NCI-H446 treated with DMSO at 0.1 percent for 48 hours (cell line): ENCODE measurements at places on chromosomes 5 and 9.
A peak's percentile ranks its signal among the peaks of the same experiment; 100 is the strongest.

DNA sequence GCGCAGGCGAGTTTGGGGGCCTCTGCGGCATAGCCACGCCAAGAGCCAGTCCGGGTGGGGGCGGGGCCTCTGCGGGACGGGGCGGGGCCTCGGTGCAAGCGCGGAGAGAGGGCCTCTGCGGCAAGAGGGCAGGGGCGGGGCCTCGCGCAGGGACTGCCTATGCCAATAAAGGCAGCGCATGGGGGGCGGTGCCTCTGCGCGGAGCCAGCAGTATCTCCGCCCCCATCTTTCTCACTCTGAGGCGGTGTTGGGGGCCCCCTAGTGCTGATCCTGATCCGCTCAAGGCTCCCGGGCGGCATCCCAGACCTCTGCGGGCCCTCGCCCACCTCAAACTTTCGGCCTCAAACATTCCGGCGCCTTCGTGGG lies 9.2 kb upstream of the GPRIN1 start:
- no peak for DNase-seq

- no peak for DNase-seq
Observed at GRCh38 chr5:55176176-55176818, 3.3 kb upstream of the CDC20B start.

DNA sequence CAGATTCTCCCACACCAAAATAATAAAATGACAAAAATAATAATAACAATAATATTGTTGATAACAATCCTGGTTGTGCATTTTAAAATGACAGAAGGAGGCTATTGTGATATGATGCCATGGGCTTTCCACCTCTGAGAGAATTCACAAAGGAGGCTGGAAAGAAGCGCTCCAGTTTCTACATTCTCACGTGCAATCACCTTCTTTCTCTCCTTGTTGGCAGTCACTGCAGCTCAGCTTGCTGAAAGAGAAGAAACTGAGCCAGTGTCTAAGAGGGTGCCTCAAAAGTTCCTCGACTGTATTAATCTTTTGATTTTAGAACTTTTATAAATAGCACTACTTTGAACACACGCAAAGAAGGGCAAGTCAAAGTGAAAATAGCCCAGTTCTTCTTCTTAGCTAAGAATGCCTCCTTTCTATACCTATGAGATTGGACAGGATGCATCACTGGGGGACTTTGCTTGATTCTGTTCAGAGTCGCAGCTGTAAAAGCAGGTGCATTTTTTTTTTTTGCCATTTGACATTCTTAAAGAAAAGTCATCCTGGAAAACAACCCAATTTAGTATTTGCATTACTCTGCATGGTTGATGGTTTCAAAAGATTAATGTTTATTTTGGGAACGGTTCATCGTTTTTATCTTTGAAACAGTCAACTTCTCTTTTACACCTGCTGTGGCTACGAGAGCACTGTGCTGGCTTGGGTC lies 12.4 kb upstream of the SUB1 start:
- no peak for DNase-seq

DNA sequence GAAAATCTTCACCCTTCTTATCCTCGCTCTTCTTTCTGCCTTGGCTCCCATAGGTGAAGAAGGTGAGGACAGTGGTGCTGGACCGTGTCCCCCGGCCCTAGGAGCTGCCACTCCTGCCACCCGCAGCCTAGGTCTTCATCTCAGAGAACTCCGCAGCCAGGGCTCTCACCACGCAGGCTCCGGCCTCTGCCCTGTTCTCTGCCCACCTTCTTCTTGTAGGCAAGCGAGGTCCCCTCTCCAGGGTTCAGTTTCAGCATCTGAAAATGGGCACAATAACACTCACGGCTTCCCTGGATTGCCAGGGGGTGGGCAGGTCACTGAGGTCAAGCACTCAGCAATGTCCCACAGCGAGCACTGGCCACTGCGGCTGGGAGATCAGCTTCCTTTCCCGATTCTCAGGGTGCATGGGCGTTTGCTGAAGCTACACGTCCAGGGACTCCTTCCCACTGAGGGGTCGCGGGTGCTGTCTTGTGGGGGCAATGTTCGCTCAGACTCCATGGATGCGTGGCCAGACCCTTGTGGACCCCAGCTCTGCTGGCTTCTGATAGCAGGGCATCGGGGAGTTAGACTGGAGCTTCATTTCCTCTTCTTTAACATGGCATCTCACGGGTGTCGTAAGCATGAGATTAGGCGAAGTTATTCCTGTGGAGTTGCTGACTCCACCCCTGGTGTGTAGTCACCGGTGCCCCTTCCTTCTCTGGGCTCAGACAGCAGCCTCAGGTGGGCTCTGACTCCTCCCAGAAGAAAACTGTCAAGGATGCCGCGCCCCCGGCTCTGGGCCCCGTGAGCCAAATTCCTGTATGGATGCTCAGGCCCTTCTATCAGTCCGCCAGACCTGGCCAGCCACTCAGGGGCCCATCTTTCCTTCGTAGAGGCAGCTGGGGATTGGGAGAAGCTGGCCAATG lies 145.1 kb upstream of the IRX2 start:
- no peak for DNase-seq

DNA sequence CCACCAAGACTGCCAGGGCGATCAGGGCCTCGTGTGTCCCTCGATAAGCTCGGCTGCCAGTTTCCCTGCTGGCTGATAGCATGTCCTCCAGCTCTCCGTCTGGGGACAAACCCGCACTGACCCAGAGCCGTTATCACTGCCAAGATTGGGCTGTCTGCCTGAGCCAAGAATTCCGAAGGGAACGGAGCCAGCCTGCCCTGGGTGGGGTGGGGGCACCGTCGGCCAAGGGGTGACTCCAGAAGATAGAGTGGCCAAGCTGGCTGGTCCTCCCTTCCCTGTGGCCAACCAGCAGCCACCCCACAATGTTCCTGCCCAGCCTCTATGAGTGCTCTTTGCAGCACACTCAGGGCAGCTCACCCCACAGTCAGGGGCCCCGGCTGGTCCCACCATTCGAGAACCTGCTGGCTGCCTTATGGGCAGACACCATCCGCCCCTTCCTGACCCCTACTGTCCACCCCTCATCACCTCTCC lies 29.4 kb downstream of the HRH2 start:
- no peak for DNase-seq

DNA sequence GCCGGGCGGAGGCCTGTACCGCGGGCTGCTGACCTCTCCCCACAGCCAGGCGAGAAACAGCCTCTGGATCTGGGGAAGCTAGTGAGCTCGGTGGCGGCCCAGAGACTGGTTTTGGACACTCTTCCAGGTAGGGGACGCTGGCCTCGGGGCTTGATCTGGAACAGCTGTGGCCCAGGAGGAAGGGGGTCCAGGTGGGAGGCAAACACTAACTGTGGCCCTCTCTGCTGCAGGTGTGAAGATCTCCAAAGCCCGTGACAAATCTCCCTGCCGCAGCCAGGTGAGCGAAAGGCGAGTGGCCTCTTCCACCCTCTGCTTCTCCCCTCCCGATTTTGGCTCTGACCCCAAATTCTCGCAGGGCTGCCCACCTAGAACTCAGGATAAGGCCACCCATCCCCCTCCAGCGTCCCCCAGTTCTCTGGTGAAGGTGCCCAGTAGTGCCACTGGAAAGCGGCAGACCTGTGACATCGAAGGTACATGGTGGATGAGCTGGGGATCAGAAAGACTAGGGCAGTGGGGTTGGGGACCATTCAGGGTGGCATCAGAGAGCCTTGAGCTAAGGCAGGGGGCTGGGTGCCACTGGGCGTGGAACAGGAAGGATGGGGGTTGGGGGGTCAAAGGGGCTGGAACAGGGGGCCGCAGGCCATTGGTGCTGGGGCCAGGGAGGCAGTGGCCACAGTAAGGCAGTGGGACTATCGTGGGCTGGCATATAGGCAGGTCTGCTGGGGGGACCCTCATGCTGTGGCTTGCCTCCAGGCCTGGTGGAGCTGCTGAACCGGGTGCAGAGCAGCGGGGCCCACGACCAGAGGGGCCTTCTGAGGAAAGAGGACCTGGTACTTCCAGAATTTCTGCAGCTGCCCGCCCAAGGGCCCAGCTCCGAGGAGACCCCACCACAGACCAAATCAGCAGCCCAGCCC lies 12.9 kb upstream of the SLC34A1 start:
- DNase-seq = no peak

DNA sequence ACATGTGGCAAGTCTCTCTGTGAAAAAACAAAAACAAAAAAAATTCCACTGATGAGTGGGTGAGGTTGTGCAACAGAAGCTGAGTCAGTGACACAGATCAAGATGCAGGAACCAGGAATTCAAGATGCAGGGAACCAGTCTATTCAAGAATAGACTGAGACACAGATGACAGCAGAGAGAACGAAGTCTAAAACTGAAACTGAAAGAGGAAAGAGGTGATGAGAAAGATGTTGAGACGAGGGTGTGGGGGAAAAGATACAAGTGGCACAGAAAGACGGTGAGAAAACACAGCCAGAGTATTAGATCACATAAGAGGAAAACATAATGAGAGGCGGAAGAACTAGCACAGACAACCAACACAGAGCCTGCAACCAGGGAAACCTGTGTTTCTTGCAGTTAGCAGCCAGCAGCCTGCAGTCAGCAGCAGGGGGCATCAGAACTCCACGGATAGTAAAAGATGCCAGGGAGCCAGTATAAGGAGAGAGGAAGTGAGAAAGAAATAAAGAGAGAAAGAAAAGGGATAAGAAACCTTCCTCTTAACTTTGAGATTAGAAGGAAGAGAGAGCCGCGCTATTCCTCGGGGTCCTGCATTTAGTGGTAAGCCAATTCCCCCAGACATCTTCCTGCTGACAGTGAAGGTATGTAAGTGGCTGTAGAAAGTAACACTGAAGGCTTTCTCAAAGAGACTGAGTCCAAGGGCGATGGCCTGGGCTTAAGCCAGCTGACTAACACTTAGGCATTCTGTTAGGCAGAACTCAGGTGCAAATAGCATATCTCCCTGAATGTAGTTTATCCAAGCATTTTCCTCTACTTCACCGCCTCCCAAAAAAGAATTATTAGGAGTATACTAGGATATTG lies 79.0 kb downstream of the TLR4 start:
- DNase-seq = peak; percentile 7

DNA sequence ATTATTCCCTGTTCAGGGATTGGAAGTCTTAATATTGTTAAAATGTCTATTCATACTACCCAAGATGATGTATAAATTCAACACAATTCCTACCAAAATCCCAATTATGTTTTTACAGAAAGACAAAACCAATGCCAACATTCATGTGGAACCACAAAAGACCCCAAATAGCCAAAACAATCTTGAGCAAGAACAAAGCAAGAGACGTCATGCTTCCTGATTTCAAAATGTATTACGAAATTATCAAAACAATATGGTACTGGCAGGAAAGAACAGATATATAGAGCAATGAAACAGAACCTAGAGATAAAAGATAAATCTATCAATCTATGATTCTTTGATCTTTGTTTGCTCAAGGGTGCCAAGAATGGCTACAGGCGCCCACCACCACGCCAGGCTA lies 237.9 kb downstream of the TAF11L14 start:
- no peak for DNase-seq

GRCh38 chr5:73253047-73253660 lies 80.2 kb downstream of the TMEM174 start:
- DNase-seq = no peak

GRCh38 chr9:116491219-116491618 lies 195.9 kb upstream of the TRIM32 start:
- no peak for DNase-seq

DNA sequence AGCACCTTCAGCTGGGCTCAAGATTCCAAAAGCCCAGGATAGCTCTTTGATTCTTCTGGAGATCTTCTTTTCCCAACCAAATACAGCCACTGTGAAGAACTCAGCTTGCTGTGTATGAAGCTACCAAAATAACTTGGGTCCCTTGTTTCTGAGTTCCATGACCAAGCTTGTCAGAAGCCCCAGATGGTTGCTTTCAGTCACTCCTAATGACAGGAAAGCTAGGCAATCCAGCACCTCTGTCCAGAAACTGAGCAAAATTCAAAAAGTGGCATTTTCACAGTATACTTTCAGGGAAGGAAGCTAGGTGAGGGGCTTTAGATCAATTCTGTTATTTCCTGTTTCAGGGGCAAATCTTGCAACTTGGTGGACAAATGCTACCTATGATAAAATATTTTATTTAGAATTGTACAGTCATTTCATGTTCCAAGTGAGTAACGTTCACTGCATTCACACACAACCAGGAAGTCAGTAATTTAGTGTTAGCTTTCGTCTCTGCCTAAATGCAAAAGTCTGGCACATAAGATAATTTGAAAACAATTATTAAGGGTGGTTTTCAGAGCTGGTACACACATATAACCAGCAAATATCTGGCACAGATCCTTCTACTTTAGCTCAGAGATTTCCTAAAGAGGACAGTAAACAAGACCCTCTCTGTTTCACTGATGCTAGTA lies 330.1 kb downstream of the GLIS3 start:
- no peak for DNase-seq

GRCh38 chr5:41009232-41009631 lies 61.9 kb downstream of the MROH2B start:
- no peak for DNase-seq

- DNase-seq = no peak
Observed at GRCh38 chr9:76415154-76415553, 20.9 kb upstream of the RFK start.

DNA sequence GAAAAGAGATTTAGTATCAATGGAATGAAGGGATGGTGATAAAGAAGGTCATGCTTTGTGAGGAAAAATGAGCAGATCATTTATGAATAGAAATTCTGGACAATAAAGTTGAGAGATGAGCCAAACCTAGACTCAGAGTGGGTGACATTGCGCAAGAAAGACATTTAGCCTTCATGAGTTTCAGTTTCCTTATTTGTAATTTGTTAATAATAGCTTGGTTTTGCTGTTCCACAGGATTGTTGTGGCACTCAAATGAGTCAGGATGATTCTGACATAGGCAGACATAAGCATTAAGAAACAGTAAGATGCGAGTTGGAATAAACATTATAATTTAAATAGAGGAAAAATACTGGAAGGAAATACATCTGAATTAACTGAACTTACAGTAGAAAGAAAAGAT lies 34.8 kb downstream of the ITGA2 start:
- no peak for DNase-seq

GRCh38 chr5:98774192-98775033 lies 950 bp downstream of the RGMB start:
- DNase-seq = no peak

DNA sequence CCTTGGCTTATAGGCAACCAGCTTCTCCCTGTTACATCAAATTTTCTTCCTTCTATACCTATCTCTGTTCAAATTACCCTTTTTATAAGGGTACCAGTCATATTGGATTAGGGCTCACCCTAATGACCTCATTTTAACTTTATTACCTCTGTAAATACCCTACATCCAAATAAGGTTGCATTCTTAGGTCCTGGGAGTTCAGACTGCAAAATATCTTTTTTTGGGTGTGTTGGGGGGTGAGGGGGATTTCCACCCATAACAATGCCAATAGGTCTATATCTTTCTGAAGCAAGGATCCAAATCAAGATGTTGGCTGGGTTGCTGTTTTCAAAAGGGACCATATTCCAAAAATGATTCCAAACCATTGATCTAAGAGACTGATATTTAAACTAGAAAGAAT lies 141.7 kb downstream of the XRCC4 start:
- no peak for DNase-seq
